Natural killer cell treated with Interleukin-12 subunit alpha and Interleukin-12 subunit beta and Interleukin-15 and Interleukin-18, amount 100 ng/mL, for 72 hours (primary cell): ENCODE measurements at places on chromosomes 12 and 14. TPM values are rescaled to one million over a fixed set of nuclear protein-coding genes. Genes with fewer than 3 reads are reported as not detected.

Gene MAP1LC3B2
- total RNA-seq: 2.8 TPM

- no peak for DNase-seq
- no peaks in the 10 kb centered on the region for H3K36me3 ChIP-seq
- peaks cover 2% of the 10 kb centered on the region for H3K27me3 ChIP-seq
- H3K4me3 ChIP-seq: no peak overlapping the region
Observed at GRCh38 chr14:54186821-54187763, 209.7 kb upstream of the CDKN3 start.

DNA sequence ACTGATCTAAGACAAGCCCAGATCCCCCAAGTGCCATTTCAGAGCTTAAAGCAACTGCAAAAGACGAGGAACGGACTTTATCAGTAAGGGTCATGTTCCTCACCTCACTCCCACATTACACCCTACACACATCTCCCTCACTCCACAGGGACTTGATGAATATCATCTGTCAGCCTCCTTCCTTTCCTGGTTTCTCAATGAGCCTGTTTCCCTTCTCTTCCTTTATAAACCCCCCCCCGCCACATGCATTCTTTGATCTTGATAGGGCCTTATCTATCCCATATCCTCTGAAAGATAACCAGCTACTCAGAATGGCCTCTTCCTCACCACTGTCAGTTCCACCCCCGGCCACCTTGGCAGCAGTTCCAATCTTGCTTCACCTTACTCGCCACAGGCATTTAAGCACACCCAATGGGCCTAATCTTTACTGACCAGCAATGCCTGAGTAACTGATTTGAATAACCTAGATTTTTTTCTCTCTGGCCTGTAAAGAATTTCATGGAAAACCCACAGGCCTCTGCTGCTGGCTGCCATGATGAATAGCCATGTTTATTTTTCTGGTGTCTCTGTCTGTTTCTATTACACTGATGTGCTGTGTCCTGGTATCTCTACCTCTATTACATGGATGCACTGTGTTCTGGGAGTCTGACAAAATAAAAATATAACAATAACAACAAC lies 138.7 kb downstream of the PHLDA1 start:
- no peak overlapping the region for H3K27ac ChIP-seq
- H3K36me3 ChIP-seq: no peaks in the 10 kb centered on the region
- peaks cover 32% of the 10 kb centered on the region for H3K27me3 ChIP-seq
- H3K4me3 ChIP-seq: no peak overlapping the region
- DNase-seq: no peak

DNA sequence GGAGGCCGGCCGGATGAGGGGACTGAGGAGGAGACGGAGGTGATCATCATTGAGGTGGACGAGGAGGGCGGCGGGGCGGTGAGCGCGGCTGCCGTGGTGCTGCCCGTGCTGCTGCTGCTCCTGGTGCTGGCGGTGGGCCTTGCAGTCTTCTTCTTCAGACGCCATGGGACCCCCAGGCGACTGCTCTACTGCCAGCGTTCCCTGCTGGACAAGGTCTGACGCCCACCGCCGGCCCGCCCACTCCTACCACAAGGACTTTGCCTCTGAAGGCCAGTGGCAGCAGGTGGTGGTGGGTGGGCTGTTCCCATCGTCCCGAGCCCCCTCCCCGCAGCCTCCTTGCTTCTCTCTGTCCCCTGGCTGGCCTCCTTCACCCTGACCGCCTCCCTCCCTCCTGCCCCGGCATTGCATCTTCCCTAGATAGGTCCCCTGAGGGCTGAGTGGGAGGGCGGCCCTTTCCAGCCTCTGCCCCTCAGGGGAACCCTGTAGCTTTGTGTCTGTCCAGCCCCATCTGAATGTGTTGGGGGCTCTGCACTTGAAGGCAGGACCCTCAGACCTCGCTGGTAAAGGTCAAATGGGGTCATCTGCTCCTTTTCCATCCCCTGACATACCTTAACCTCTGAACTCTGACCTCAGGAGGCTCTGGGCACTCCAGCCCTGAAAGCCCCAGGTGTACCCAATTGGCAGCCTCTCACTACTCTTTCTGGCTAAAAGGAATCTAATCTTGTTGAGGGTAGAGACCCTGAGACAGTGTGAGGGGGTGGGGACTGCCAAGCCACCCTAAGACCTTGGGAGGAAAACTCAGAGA lies 9.6 kb downstream of the MMP14 start:
- peak overlapping the region; percentile 28 for H3K27ac ChIP-seq
- DNase-seq: no peak
- H3K4me3 ChIP-seq: no peak overlapping the region
- H3K27me3 ChIP-seq: peaks cover 23% of the 10 kb centered on the region

DNA sequence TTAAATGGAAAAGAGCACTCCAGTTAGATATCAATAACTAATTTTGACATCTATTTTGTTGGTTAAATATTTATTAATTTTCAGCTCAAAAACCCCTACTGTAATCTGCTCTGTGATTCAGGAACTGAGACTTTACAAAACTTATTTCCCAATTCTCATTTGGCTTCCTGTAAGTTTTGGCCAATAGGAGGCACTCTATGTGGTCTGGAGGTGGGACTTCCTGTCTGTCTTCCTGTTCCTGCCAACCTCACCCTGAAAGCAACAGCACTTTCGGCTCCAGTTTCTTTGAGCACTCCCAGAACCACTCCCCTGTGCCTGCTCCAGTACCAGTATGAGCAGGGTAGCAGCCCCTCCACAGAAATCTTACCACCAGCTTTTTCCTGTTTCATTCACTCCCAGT lies 1027.0 kb downstream of the VRK1 start:
- no peak overlapping the region for H3K27ac ChIP-seq
- DNase-seq: no peak
- H3K36me3 ChIP-seq: peaks cover 9% of the 10 kb centered on the region

Gene ZNF140
- 7.1 TPM for total RNA-seq

DNA sequence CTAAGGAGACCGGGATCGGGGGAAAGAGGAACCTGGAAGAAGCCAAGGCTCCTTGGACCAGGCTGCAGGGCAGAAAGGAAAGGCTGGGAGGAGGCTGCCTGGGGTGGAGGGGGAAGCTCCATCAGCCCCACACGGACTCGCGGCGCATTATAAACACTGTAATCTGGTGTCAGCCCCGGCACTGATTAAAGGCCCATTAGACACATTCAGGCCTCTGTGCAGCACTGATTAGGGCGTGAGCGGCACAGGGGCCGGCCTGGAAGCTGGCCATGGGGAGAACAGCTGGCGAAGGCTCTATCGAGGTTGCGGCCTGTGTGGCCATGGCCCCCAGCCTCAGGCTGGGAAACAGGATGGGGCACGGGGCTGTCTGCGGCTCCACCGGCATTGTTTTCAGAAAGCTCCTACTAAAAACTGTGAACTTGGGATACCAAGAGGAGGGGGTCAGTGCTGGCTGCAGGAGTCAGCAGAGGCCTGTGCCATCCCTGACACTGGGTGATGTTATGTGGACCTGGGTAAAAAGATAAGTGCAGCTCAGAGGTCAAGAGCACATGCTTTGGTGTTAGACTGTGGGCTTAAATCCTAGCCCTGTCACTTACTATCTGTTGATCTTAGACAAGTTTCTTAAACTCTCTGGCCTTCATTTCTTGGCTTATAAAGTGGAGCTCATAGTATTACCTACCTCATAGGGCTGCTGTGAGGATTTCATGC lies 10.6 kb downstream of the ACVRL1 start:
- no peaks in the 10 kb centered on the region for H3K27me3 ChIP-seq
- no peaks in the 10 kb centered on the region for H3K36me3 ChIP-seq
- DNase-seq: no peak
- H3K27ac ChIP-seq: no peak overlapping the region
- peaks cover 5% of the 10 kb centered on the region for H3K4me1 ChIP-seq

GRCh38 chr12:100138048-100138802 lies 4.4 kb downstream of the BLTP3B start:
- no peak overlapping the region for H3K27ac ChIP-seq
- peaks cover 40% of the 10 kb centered on the region for H3K4me1 ChIP-seq

DNA sequence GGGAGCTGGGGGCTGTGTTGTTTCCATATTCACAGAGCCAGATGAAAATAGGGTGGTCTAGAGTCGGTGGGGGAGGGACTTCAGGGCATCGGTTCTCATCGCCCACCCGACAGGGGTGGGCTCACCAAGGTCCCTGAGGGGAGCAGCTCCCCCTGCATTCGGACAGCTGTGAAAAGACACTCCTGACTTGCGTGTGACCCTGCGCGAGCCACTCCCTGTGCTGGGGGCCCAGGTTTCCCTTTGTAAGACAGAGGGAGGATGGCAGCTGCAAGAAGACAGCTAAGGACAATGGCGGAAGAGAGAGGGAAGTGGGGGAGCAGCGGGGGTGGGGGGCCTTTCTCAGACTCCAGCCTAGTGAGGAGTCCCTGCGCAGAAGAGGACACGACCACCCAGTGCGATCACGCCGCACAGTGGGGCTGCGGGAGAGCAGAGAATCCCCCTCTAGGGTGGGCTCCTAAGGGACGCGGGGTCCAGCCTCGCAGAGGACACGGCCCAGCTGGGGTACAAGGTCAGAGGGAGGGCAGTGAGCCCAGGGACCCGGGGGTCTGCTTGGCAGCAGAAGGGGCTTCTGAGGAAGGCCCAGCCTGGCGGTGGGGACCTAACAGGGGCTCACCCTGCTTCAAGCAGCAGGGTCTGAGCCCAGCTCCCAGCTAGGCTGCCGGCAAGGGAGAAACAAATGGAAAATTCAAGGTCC lies 326.9 kb upstream of the DIO3 start:
- H3K36me3 ChIP-seq: no peaks in the 10 kb centered on the region
- H3K27me3 ChIP-seq: no peaks in the 10 kb centered on the region
- no peaks in the 10 kb centered on the region for H3K4me1 ChIP-seq
- H3K27ac ChIP-seq: no peak overlapping the region
- no peak overlapping the region for H3K4me3 ChIP-seq

Gene MAGOHB
- 94.4 TPM for total RNA-seq

DNA sequence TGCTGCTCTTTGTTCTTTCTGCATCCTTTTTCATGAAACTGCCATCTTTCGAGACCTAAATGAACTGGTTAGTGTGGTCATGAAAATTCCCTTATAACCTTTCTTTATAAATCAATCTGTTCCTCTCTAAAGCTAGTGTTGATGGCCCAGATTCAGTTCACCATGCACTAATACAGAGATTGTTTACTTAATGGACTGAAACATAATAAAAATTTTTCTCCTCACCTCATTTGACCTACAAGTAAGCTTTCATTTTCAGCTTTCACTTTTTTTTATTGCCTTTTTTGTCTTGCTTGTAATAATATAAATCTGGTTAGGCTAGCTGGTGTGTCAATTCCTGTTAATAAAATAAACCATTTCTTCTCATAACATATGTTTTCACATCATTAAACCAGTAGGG lies 183.8 kb downstream of the CCDC59 start:
- H3K27me3 ChIP-seq: no peaks in the 10 kb centered on the region
- H3K4me3 ChIP-seq: no peak overlapping the region
- H3K27ac ChIP-seq: no peak overlapping the region
- no peaks in the 10 kb centered on the region for H3K36me3 ChIP-seq

- H3K4me1 ChIP-seq: no peaks in the 10 kb centered on the region
- no peak for DNase-seq
- no peak overlapping the region for H3K27ac ChIP-seq
- no peaks in the 10 kb centered on the region for H3K36me3 ChIP-seq
- no peaks in the 10 kb centered on the region for H3K27me3 ChIP-seq
- no peak overlapping the region for H3K4me3 ChIP-seq
Observed at GRCh38 chr14:58969951-58970751, 218.3 kb upstream of the DAAM1 start.

GRCh38 chr12:82758749-82759330 lies 72.1 kb downstream of the TMTC2 start:
- no peak overlapping the region for H3K27ac ChIP-seq
- H3K36me3 ChIP-seq: no peaks in the 10 kb centered on the region

DNA sequence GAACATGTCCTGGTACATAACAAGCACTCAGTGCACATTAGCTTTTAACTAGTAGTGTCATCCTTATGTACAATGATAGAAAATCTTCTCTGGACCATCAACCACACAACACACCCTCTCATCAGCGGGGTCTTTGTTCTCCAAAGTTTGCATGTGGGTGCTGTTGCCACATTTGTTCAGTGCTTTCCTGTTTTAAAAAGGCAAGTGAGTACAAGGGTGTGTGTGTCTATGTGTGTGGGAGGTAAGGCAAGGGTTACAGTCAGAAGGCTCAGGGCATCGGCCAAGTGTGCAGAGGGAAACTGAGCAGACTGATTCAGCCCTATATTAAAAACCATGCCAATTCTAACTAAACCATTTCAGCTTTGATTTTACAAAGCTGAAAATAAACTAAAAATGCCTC lies 17.9 kb downstream of the KRT76 start:
- peaks cover 5% of the 10 kb centered on the region for H3K36me3 ChIP-seq
- no peak for DNase-seq
- H3K27me3 ChIP-seq: peaks cover 3% of the 10 kb centered on the region
- H3K4me1 ChIP-seq: no peaks in the 10 kb centered on the region

Gene BDKRB2
- not detected for total RNA-seq

Gene ERBB3
- not detected for total RNA-seq

GRCh38 chr14:34046799-34047520 lies 96.1 kb upstream of the EGLN3 start:
- no peak for DNase-seq
- H3K27me3 ChIP-seq: no peaks in the 10 kb centered on the region
- H3K4me3 ChIP-seq: no peak overlapping the region
- peaks cover 25% of the 10 kb centered on the region for H3K4me1 ChIP-seq

- H3K27me3 ChIP-seq: no peaks in the 10 kb centered on the region
- no peak overlapping the region for H3K4me3 ChIP-seq
Observed at GRCh38 chr12:83826112-83826511, 1086.5 kb downstream of the SLC6A15 start.

DNA sequence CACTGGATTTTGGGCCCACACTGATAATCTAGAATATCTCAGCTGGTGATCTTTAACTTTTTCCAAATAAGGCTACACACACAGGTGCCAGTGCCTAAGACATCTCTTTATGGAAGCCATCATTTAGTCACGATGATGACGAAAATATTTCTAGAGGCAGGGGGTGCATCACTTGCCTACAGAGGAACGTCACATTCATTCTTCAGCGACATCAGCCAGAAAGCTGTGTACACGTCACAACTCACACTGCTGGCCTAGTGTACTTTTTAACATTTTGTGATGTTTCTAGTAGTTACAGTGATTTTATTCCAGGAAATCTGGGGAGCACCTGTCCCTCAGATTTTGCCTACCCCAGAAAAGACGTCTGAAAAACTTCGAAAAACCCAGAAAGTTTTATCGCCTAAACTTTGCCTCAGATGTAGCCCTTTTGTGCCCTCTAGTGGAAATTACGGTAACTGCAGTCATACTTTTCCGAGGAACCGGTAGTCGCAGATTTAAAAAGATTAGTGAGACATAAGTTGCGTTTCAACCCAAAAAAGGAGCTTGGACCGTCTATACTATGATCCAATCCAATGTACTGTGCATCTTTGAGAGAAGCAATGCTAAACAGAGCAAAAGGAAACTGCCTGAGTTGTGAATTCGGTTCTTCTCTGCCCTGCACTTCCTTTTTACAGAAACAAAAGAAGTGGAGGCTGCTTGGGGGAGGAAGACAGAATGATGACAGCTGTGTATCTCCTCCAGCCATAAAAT lies 64.3 kb upstream of the STON2 start:
- no peaks in the 10 kb centered on the region for H3K4me1 ChIP-seq
- H3K27me3 ChIP-seq: no peaks in the 10 kb centered on the region
- H3K4me3 ChIP-seq: peak overlapping the region; percentile 88
- no peak for DNase-seq
- H3K36me3 ChIP-seq: no peaks in the 10 kb centered on the region

Gene C12orf50
- total RNA-seq: not detected

- peaks cover 10% of the 10 kb centered on the region for H3K4me1 ChIP-seq
- DNase-seq: no peak
- peaks cover 12% of the 10 kb centered on the region for H3K27me3 ChIP-seq
- H3K4me3 ChIP-seq: no peak overlapping the region
Observed at GRCh38 chr12:122009741-122010140, 11.9 kb upstream of the BCL7A start.

Gene MYO1H
- total RNA-seq: not detected

Gene NELL2
- 1.6 TPM for total RNA-seq

- no peak for DNase-seq
- H3K27ac ChIP-seq: no peak overlapping the region
- H3K36me3 ChIP-seq: no peaks in the 10 kb centered on the region
Observed at GRCh38 chr12:40034156-40034555, 71.7 kb downstream of the SLC2A13 start.
